Adipocyte (in vitro differentiated cells): ENCODE measurements at places on chromosomes 4 and X.
A peak's percentile ranks its signal among the peaks of the same experiment; 100 is the strongest.

GRCh38 chr4:67700116-67700737 is 728 bp downstream of the UBA6 start:
- DNase-seq: peak; percentile 27

GRCh38 chrX:154779261-154779660 is 16.6 kb downstream of the DKC1 start:
- peak; percentile 9 for DNase-seq

GRCh38 chr4:147285751-147286150 is 195.1 kb upstream of the EDNRA start:
- DNase-seq: no peak

GRCh38 chr4:48645225-48645794 is 134.8 kb downstream of the FRYL start:
- DNase-seq: peak; percentile 14

- DNase-seq: peak; percentile 39
Measured at GRCh38 chrX:13357925-13358324, 38.1 kb upstream of the ATXN3L start.

GRCh38 chrX:53738370-53738906 is 51.9 kb upstream of the HUWE1 start:
- DNase-seq: no peak

DNA sequence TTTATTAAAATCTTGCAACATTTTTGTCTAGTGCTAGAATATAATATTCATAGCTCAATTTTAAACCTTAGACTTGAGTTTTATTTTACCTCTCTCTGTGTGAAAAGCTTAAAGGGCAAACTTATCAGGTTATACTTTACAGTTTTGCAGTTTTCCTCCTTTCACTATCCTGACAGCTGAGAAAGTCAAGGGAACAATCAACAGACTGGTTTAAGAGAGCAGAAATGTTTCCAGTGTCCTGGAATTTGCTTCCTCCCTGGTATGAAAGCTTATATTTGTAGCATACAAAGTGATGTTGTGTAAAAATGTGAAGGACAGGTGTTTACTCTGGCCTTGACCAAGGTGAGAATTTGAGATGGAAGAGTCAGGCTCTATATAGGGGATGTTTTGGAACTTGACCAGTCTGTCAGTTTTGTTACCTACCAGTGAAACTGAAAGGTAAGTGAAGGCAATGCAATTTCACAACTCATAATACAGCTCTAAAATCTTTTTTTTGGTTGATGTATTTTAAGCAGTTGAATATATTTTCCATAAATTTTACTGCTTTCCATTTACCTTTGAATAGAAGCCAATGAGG is 64.6 kb downstream of the FHIP1A start:
- DNase-seq: no peak

DNA sequence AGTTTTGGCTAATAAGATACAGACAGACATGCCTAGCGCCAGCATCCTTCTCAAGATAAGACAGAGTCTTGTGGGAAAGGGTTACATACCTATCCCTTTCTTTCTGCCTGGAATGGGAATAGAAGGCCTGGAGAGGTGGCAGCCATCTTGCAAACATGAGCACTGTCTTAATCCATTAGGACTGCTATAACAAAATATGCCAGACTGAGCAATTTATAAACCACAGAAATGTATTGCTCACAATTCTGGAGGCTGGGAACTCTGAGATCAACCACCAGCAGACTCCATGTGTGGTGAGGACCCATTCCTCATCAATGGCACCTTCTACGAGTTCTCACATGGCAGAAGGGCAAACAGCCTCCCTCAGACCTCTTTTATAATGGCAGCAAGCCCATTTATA is 26.5 kb upstream of the NEIL3 start:
- peak; percentile 22 for DNase-seq

DNA sequence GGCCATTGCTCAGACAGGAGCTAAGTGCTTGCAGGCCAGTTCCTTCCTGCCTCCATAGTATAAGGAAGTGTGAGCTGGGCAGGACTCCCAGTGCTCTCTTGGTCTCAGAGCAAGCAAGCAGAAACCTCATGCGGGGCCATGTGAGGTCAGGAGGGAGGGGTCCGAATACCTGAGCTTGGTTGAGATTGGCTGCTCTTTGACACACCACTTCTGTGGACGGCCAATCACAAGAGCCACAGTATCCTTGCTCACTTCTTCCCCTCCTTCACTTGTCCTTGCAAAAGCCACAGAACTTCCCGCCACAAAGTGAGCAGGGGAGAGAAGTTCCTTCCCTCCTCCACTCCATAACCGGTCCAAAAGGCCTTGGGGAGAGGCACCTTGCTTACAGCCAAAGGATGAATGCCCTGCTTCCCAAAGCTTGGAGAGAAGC is 56.7 kb downstream of the PRPS1 start:
- DNase-seq: no peak

DNA sequence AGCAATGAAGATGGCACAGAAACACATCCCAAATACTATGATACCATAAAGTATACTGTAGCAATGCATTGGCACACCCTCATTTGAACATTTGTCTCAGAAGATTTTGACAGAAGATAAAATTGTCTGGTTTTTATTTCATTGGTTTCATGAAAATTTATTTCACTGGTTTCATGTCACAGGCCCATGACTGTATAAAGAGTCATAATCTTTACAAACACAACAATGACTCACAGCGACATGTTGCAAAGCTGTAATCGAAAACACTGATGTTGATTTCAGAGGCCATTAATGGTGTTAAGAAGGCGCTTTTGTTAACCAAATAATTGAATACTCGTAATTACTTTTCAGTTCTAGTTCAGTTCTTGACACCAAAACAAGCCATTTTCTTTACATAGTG is 8.1 kb upstream of the DTHD1 start:
- no peak for DNase-seq

- peak; percentile 50 for DNase-seq
Measured at GRCh38 chr4:1855333-1856070, 454 bp downstream of the LETM1 start.

DNA sequence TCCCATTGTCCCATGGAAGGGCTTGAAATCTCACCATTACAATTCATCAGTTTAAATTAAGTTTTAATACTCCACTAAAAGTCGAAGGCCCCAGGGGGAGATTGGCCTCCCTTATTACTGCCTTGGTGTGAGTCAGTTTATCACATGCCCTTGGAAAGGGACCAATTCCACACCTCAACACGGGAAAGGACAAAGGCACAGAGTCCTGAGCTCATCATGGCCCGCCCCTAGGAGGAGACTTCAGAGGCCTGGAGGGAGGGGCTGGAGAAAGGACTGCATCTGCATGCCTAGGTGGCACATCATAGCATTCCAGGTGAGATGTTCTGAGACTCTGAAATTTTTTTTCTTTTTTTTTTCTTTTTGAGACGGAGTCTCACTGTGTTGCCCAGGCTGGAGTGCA is 2.8 kb upstream of the SEL1L3 start:
- DNase-seq: no peak

GRCh38 chr4:38223782-38224236 is 263.6 kb downstream of the PTTG2 start:
- no peak for DNase-seq

DNA sequence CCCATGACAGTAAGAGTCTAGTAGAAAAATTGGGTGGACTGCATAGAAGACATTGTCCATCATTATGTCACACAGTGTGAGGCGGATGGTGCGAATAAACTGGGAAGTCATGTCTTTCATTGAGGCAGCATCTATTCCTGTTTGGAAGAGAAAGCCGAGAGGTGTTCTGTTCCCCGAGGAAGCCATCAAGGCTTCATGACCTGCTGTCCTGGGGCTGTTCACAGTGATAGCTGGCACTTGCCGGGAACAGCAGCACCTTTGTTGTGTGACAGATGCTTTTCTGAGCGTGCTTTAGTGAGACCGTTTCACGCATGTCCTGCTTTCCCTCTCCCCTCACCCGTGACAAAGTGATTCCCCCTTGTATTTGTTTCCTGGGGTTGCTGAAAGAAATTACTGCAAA is 20.3 kb downstream of the RGS12 start:
- no peak for DNase-seq

DNA sequence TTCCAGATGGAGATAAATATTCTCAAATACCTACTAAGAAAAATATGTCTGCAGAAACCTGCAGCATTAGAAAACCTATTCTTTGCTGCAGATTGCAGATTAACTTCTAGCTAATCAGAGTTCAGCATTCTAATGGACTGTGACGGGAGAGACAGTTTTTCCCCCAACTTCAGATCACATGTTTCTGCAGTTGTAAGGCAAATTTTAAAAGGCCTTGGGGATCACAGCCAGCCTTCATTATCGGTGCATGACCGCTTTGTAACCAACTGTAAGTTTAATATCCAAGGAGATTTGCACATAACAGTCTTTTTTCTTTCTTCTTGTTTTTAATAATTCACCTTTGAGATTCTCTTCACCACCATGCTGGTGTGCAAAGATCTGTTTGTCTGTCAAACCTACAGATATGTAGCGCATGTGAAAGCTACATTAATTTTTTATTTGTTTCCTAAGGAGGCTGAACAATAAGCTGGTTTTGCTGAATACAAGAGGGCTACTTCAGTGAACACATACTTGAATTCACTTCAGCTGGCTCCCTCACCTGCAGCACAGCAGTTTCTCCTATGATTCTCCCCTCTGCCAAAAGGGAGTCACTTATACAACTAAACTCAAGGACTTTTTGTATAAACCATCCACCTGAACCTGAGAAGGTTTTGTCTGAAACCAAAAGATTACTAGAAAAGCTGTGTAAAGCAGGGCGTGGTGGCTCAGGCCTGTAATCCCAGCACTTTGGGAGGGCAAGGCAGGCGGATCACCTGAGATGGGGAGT is 488.5 kb downstream of the RPA4 start:
- DNase-seq: no peak

DNA sequence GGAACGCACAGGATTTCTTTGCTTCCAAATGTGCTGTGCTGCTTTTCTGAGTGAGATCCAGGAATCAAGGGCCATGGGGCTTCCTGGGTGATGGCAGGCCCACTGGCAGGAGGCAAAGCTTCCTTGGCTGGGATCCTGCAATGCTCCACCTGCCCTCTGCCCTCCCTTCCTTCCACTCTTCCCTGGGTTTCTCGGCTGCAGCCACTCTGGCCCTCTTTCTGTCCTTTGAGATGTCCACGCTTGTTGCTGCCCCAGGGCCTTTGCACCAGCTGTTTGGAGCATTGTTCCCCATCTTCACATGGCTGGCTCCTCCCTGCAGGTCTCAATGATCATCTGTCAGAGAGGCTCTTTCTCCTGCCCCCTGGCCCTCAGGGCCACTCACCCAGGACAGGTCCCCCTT is 78.9 kb downstream of the PSAPL1 start:
- no peak for DNase-seq

- DNase-seq: peak; percentile 56
Measured at GRCh38 chrX:154712781-154713740, 37.8 kb downstream of the GAB3 start.

- DNase-seq: no peak
Measured at GRCh38 chrX:66046612-66047235, 6.8 kb upstream of the VSIG4 start.

DNA sequence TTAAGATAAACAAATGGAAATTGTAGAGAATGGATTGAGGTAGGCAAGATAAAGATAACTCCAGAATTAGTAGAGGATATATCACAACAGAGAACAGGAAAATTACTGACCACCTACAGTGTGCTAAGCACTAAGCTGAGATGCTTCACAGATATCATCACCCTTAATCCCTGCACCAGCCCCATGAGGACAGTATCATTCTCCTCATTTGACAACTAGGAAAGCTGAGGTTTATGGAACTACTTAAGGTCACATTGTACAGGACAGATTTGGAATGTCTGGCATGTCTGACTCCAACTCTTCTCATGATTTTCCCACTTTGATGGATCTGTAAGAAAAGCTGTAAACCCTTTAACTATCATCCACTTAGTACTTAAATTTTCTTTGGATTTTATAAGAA is 95.5 kb downstream of the CASK start:
- peak; percentile 14 for DNase-seq

GRCh38 chrX:39802354-39802753 is 295.4 kb downstream of the BCOR start:
- DNase-seq: no peak

DNA sequence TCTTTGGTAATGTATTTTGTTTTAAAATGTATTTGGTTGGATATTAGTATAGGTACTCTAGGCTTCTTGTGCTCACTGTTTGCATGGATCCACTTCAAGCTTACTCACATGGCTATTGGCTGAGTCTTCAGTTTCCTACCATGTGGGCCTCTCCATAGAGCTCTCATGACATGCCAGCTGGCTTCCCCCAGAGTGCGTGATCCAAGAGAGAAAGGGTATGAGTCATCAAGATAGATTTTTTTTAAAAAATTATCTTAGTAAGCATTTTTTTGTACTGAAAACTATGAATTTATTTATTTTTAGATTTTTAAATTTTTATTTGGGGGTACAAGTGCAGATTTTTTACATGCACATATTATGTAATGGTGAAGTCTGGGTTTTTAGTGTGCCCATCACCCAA is 219.1 kb upstream of the AMOT start:
- DNase-seq: peak; percentile 13

DNA sequence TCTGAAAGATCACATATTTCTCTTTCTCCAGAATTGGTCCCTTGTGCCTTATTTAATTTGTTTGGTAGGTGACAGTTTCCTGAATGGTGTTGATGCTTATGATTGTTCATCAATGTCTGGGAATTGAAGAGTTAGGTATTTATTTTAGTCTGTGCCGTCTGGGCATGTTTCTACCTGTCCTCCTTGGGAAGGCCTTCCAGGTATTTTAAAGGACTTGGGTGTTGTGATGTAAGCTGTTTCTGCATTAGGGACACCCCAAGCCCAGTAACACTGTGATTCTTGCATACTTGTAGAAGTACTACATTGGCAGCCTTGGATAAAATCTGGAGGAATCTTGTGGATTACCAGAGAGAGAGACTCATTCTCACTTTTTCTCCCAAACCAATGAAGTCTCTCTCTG is 120.8 kb upstream of the CXXC4 start:
- DNase-seq: no peak

DNA sequence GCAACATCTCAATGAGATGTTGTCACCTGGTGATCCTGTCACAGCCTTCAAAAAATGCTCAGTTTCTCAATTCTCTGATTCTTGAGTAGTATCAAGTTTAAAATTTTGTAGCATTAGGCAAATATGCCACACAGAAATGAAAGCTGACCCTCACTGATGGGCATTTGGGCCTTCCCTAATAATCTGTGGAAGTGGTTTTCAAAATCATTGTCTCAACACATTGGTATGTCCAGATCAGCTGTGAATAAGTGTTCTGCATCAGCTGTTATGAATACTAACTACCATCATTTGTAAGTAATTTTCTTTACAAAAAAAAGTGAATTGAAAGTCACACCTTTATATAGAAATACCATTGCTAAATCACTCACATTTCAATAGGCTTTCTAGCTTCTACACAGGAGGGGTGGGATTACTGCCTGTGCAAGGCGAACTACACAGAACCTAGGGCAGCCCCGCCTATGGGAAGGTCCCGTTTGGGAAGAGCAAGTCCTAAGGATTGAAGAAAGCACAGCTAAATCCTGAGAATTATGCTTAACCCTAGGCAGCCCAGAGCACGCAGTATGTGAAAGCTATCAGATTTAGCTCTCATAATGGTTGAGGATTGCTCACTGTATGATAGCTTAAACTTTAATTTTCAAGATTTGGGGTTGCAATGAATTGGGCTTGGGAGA is 73.4 kb downstream of the GPC3 start:
- no peak for DNase-seq

- DNase-seq: peak; percentile 55
Measured at GRCh38 chr4:4694296-4694772, 152.5 kb upstream of the STX18 start.

- DNase-seq: peak; percentile 43
Measured at GRCh38 chr4:107261241-107261874, 225.2 kb upstream of the DKK2 start.
